ENCODE measurements at places on chromosomes 3 and 15.

DNA sequence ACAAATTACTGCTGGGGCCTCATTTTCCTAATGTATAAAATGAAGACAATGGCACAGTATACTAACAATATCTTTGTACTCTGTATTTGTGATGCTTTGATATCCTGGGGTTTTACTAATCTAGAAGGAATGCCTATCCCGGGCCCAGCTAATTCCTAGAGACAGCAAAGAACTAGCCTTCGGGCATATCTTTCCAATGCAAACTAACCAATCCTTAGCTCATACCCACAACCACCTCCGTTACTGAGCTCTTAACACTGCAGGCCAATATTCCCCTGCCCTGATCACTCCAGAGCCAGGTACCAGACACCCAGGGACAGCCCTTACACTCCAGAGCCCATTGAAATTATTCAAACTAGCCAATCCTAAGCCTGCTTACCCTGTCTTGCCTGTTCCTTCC is 309.0 kb downstream of the ULK4 start:
- DNase-seq: no peak

DNA sequence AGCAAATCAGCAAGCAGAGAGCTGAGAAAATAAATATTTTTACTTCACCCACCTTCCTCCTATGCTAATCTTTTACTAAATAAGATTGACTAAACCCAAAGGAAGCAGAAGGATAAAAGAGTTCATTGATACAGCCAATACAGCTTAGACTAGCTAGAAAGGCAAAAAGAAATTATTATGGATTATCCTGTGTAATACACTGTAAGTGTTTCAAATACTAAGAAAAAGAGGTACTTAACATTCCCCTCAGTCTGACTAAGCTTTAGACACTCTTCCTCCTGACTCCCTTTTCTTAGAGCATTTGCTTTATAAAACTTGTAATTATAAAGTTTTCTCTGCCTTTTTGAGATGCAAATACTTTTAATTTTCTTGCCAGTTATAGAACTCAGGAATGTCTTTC is 848.9 kb upstream of the CADM2 start:
- no peak for DNase-seq

DNA sequence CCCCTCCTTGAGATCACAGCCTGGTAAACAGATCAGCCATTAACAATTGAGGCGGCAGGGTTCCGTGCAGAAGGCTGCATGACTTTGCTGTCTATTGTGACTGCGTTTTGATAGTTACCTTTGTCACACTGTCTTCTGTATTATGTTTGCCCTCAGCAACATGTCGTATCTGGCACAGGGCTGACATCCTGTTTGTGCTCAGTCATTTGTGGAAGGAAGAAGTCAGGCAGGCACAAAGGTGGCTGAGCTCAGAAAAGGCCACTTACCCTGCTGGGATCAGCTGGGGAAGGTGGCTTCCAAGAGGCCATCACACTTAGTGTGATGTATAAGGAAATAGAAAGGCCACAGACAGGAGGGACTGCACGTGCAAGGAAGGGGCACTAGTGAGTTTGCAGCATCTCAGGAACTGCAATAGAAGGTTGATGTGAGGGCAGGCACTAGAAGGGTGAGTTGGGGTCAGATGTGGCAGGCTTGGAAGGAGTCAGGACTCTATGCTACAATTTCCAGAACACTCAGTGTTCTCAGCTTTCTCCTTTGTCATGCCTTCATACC is 13.4 kb downstream of the PML start:
- DNase-seq: no peak

DNA sequence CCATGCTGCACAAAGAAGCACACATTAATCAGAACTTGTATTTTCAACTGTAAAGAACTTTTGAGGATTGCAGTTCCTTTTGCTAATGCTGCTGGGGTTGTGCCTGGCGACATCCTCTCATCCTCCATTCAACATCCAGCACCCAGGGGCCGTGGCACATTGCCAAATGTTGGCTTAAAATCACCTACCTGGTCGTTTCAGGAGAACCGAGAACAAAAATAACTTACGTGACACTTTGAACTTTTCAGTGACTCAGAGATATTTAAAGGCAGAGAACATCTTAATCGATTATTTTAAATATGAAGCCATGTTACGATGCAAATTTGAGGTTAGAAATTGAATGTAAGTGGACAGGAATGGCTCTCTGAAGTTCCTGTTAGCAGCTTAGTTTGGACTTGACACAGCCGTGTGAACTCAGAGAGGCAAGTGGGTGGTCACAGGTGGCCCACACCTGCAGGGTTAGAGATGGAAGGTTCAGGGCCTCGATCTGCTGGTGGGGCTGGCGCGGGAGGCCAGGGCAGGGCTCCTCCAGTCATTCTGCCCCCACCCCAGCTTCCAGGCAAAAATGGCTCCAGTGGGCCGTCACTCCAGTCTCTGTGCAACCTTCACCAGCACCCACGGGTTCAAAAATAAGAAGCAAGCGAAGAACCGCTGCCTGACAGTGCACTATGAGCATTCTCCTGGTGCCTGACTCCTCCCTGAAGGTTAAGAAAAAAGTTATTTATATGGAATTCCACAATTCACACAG is 12.2 kb downstream of the LRRK1 start:
- no peak for DNase-seq

- DNase-seq: no peak
Measured at GRCh38 chr3:42421818-42422796, 11.7 kb upstream of the LYZL4 start.

GRCh38 chr3:193345431-193345830 is 33.1 kb downstream of the ATP13A5 start:
- DNase-seq: no peak

- no peak for DNase-seq
Measured at GRCh38 chr3:103184772-103185171, 750.0 kb downstream of the ZPLD1 start.

DNA sequence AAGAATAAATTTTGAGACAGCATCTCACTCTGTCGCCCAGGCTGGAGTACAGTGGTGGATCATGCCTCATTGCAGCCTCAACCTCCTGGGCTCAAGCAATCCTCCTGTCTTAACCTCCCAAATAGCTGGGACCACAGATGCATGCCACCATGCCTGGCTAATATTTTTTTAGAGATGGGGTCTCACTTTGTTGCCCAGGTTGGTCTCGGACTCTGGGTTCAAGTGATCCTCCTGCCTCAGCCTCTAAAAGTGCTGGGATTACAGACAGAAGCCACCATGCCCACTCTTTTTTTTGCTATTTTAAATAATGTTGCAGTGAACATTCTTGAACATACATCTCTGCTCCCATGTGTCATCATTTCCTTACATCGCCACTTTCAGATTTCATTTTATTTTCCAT is 6.8 kb upstream of the SLC51B start:
- DNase-seq: no peak

GRCh38 chr3:23094890-23095462 is 108.2 kb upstream of the UBE2E2 start:
- peak; percentile 84 for DNase-seq

- peak; percentile 83 for DNase-seq
Measured at GRCh38 chr3:23710555-23710954, 95.2 kb upstream of the UBE2E1 start.

GRCh38 chr3:119235151-119235550 is 5.5 kb downstream of the B4GALT4 start:
- peak; percentile 43 for DNase-seq

DNA sequence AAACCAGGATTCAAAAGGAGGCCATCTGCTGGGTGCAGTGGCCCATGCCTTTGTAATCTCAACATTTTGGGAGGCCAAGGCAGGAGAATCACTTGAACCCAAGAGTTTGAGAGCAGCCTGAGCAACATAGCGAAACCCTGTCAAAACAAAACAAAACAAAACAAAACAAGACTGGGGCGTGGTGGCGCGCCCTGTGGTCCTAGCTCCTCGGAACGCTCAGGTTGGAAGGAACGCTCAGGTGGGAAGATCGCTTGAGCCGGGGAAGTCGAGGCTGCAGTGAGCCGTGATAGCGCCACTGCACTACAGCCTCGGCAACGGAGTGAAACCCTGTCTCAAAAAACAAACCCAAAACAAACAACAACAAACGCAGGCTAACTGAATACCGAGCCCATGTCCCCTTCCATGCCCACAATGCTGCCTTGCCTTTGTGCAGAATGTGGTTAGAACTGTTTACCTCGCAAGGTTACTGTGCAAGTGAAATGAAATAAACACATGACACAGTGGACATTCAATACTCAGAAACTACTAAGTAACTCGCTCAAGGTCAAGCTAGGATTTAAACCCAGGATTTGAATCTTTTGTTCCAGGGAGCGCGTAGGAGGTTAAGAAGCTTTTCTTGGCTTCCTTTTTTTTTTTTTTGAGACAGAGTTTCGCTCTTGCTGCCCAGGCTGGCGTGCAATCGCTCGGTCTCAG is 766 bp upstream of the EMC4 start:
- no peak for DNase-seq

- DNase-seq: peak; percentile 31
Measured at GRCh38 chr3:160434071-160434470, 15.5 kb downstream of the TRIM59 start.

- DNase-seq: no peak
Measured at GRCh38 chr15:99467338-99467720, 98.5 kb upstream of the MEF2A start.

- DNase-seq: peak; percentile 39
Measured at GRCh38 chr3:169668957-169669741, 5.6 kb upstream of the MECOM start.

DNA sequence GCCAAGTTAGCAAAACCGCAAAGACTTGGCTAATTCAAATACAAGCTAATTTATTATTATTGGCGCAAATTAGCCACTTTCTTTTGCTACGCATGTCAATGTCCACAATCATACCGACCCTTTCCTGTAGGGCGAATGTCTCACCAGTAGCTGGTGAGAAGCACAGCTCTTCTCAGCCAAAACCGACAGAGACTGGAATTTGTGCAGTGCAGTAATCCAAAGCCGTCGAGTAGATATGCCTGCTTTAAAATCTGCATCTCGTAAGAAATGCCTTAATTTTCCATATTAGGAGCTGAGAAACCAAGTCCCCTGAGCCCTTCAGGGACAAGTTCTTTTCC is 614 bp upstream of the MINDY2 start:
- peak; percentile 84 for DNase-seq

GRCh38 chr15:57111002-57111401 is 192.6 kb downstream of the TCF12 start:
- DNase-seq: no peak

- DNase-seq: no peak
Measured at GRCh38 chr3:157417247-157417646, 19.4 kb upstream of the PTX3 start.

DNA sequence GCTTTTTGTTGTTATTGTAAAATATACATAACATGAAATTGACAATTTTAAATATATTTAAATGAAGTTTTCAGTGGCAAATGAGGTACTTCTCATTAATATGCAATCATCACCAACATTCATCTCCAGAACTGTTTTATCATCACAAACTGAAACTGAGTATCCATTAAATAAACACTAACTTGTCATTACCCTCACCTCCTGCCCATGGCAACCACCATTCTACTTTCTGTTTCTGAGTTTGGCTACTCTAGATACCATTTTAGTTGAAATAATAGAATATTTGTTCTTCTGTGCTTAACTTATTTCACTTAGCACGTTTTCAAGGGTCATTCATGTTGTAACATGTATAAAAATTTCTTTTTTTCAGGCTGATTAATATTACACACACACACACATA is 834.3 kb downstream of the PLOD2 start:
- no peak for DNase-seq

DNA sequence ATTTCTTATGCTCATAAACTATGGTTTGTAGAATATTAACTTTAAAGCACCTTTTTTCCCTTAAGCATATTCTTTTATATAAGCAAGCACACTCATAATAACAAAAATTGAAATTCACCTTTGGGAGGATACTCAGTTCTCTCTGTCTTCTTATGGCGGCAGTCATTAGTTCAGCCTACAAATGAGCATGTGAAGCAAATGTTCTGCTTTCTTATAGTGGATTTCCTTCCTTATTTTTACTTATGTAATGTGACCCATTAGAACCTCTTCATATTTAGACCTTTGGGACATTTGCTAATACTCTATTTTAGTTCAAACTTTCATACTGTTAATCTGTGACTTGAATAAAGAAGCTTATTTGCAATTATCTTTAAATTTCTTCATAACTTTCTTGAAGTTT is at the start of gene P2RY13:
Gene P2RY13, minus strand, starts transcription at position 187 of the 400 bp plus-strand sequence. Its CDS starts 21 bp downstream, at position 166.
- DNase-seq: no peak

DNA sequence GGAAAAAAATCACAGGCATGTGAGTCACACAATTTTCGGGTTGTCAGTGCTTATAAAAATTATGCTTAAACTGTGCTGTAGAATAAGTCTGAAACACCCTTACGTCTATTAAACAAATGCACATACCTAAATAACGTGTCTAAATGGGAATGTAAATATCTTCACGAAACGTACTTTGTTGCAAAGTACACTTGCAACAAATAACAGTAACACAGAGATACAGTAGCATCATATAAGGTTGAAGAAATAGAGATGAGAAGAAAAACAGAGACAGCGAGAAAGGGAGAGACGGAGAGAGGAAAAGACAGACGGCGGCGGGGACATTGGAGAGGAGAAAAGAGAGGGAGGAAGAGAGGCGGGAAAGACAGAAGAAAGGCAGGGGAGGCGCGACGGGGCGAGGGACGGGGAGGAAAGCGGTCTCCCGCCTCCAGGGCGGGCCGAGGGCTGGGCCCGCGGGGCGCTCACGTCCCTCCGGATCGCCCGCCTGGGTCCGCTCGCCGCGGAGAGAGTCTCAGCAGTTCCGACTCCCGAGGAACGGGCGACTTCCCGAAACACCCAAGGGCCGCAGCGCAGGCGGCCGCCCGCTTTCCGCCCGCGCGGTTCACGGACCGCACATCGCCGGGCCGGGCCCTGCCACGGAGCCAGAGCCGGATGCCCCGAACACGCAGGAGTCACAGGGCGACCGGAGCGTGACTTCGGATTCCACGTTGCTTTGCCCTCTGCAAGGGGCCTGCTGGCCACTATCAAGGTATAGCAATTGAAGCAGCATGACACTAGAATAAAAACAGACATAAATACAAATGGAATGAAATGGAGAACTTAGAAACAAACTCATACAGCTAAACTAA is 153.4 kb downstream of the LMLN start:
- DNase-seq: no peak

GRCh38 chr3:189899186-189899585 is 221.5 kb downstream of the P3H2 start:
- DNase-seq: no peak

GRCh38 chr3:44772099-44772442 is 10.5 kb downstream of the KIF15 start:
- no peak for DNase-seq

DNA sequence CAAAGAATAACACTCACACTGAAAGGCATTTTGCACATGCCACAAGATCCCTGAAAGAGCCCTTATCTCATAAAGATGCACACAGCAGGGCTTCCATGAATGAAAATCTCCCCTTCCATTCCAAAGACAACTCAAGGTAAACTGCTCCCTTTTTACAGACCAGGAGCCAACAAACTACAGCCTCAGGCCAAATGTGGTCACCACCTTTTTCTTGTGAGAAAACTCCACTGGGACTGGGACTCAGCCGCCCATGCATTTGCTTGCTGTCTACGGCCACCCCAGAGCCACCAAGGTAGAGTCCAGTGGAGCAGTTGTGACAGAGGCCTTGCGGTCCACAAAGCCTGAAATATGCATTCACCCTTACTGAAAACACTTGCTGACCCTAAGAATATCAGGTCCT is 334.8 kb downstream of the OCA2 start:
- DNase-seq: no peak

Data from fibroblast of mammary gland (primary cell).